ENCODE measurements at places on chromosomes 4 and X.

DNA sequence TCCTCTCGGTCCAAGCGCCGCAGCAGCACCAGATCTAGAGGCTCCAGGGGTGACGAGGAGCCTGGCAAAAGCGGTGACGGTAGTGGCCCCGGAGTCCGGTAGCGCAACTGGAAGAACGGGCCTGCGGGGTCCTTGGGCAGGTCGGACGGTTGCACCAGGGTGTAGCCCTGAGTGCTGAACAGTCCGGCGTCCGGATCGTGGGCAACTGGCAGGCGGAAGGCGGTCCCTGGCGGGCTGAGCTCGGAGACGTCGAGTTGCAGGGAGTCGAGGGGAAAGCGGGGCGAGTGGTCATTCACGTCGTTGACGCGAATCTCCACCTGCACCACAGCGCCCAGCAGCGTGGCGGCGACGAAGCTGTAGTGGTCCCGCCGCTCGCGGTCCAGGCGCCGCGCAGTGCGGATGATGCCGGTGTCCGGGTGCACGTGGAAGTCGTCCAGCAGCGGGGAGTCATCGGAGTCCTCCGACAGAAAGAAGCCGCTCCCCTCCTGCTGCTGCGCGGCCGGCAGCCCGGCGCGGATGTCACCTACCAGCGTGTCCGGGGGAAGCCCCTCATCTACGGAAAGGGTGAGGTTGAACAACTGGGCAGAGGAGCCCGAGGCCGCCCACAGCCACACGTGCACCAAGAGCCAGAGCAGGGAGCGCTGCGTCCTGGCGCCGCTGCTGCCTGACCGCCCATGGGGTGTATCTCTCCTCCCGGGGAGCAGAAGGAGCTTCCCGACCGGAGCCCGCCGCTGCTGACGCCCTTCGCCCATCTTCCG, 837 bp downstream of the DCHS2 start:
- no peak for DNase-seq

DNA sequence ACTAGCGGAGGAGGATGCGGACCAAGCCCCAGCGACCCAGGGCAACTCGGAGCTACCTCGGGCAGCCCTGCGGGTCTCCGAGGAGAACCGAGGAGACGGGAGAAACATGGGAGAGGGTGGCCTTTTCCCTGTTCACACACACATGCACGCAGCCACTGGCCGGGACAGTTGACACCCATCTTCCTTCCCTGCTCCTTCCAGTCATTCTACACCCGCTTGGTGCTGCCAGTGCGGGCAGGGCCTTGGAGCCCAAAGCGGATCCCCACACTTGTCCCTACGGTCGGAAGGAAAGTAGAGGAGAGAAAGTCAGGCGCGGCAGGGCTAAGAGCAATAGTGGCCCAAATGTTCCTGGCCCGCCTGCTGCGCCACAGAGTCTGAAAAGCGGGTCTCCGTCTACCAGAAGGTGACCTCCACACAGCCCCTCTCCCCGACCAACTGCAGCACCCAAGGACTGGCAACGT, 1.1 kb upstream of the PPP3CA start:
- DNase-seq = no peak

DNA sequence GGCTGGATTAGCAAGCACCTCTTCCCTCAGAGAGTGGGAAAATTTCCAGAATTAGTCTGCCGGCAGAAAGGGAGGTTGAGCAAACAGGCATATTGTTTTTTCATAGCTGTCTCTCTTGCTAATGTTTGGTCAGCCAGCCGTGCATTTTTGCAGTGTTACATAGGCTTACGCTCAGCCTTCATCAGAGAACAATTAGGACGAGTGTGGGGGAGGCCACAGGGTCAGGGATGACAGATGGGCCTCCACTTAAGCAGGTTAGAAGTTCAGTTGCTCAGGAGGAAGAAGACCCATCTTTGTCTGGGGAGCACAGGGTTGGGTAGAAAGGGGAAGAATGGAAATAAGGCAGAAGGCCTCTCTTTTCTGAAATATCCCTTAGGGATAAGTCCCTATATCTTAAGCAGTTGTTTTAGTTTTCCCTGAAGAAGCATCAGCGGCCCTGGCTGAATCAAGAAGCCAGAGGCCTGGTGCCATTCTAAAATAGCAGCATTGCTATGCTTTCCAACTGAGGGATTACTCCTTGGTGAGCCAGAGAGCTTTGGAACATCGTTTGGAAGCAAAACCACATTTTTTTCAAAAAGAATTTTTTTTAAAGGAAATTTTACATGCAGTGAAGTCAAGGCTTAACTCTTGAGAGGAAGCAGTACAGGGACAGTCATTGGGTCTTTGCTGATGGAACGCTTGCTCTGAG, 118.8 kb downstream of the SMIM20 start:
- DNase-seq = no peak

DNA sequence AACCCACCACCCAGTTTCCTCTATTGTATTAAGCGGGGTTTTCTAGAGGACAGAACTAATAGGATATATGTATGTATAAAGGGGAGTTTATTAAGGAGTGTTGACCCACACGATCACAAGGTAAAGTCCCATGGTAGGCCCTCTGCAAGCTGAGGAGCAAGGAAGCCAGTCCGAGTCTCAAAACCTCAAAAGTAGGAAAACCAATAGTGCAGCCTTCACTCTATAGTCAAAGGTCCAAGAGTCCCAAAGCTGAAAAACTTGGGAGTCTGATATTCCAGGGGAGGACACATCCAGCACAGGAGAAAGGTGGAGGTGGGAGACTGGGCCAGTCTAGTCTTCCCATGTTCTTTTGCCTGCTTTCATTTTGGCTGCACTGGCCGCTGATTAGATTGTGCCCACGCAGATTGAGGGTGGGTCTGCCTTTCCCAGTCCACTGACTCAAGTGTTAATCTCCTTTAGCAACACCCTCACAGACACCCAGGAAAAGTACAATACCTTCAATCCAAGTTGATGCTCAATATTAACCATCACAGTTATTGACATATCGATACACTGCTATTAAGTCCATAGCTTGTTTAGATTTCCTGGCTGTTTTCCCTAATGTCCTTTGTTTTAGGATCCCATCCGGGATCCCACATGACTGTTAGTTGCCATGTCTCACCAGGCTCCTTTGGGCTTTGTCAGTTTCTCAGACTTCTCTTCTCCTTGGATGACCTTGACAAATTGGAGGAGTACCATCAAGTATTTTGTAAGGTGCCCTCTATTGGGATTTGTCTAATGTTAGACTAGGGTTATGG, 12.2 kb downstream of the UCHL1 start:
- DNase-seq = no peak

DNA sequence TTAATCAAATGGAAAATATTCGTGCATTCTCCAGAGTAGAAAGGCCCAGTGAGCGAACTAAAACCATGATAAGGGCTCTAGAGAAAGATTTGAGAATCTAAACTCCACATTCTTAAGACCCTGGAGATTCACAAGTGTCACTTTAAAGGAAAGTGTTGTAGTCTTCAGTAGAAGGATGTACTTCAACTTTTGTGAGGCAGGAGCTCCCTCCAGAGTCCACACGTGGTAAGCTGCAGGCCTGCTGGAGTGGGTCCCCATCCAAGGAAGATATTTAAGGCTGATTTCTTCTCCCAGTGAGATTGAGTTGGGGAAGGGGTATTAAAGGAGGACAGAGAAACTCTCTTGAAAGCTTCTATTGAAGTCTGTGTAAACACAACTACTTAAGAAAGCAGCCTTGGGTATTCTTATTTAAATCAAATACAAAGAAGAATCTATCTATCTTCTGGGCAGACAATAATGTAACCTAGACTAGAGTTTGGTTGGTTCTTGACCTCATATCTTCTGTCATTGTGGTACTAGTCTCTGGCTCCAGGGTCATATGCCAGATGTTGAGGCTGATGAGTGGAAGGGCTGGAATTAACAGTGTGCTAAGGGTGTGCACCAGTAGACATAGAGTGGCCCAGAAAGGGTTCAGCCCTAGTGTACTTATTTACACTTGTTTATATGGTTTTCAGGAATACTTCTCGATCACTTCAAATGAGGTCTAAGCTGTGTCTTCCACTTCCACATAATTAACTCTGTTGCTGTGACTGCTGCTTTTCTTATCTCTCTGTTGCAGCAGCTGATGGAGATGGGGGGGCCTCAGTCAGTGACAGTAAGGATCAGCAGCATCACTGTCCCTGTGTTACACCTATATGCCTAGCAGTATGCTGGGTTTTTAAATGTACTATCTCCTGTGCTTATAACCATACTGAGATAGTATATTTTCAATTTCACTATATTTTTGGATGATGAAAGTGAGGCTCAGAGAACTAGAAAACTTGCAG, 76.1 kb downstream of the HMGB2 start:
- no peak for DNase-seq

- no peak for DNase-seq
Observed at GRCh38 chr4:100848841-100849240, 331.0 kb upstream of the EMCN start.

DNA sequence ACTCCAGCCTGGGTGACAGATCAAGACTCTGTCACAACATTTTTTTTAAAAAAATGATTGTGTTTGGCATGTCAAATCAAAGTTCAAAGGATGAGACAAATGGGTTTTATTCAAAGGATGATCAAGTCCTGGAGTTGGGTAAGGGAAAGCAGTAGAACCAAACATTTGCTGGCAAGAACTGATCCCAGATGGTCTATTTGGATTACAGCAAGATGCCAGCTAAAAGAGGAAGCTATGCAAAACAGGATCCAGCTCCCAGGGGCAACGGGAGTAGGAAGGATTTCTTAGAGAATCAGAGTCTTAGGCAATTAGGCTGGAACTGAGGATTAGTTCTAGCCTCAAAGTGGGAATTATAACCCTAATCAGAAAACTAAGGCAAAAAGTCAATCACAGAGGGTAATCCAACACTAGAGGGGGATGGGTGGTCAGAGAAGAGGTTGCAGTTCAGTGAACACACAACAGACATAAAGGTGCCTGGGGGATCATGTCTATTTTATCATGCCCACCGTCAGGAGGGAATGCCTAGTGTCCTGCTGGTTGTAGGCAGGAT, 133.0 kb upstream of the PLS3 start:
- no peak for DNase-seq

DNA sequence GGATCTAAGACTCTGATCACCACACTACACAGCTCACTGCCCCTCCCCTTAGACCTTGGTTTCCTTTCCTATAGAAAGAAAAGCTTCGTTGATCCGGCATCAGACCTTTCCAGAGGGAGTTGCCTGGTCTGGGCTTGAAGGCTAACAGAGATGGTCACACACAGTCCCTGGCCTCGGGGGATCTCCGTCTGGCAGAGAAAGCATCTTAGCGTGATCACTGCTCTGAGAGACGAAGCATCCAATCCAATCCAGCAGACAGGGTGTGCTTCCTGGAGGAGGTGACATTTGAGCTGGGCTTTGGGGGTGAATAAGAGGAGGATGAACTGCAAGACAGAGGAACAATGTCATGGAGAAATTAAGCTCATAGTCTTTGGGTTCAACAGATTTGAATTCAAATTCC, 49.5 kb downstream of the HTRA3 start:
- no peak for DNase-seq

DNA sequence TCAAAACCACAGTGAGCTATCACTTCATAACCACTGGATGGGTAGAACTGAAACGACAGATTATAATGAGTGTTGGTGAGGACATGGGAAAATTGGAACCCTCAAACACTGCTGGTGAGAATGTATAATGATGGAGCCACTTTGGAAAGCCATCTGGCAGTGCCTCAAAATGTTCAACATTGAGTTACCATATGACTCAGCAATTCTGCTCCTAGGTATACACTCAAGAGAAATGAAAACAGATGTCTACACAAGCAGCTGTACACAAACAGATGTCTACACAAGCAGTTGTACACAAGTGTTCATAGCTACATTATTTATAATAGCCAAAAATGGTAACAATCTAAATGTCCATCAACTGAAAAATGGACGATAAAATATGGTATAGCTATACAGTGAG, 143.9 kb downstream of the PDGFRA start:
- DNase-seq = no peak

DNA sequence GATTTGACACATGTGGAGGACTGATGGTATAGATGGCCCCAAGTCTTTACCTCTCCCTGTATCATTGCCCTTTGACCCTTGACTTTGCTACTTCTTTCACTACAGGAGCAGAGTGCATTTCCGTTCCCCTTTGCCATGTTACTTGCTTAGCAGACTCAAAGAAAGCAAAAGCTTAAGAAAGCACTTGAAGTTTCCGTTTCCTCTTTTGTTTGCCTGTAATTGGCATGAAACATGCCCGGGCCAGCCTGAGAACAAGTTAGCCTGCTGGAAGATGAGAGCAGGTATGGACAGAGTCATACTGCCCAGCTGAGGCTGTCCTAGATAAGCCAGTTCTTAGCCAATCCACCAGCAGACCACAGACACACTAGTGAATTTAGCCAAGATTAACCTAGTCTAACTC, 206.0 kb downstream of the BCOR start:
- no peak for DNase-seq

DNA sequence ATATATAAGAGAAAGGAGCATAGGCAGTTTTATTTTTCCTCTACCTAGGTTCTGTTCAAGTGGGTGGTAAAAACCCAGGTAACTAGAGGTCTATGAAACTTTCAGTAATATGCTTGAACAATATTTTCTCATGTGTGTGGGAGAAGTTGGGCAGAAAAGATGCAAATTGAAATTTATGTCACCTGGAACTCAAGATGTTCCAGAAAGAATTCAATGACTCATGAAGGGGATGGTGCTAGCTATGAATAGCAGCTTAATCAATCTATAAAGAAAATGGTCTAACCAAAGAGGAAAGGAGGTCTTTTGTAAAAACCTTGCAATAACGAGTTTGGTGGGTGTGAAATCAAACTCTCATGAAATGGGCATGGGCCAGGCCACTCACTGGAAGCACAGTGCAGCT, 263.8 kb downstream of the INPP4B start:
- no peak for DNase-seq

DNA sequence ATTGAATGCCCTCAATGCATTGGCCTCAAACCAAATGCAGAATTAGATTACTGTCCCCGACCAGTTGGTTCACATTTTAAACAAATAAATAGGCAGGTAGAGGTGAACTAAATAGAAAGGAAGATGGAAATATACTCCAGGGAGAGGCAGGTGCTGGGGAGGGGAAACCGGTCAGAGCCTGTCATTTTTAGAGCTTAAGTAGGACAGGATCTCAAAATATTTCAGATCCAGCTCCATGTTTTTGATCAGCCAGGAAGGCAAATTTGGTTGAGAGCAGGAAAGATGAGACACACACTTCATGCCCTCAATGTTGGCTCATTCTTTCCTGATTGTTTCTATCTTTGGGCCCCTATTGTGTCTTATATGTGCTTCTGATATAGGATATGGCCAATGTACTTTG, 206.7 kb downstream of the SHROOM3 start:
- no peak for DNase-seq

GRCh38 chrX:25025615-25026014, 9.8 kb upstream of the ARX start:
- DNase-seq = no peak

GRCh38 chr4:128863312-128864075, 54.0 kb downstream of the JADE1 start:
- no peak for DNase-seq

GRCh38 chrX:66625525-66625924, 13.4 kb downstream of the EDA2R start:
- no peak for DNase-seq

- DNase-seq = no peak
Observed at GRCh38 chr4:78863991-78864390, 75.2 kb downstream of the PAQR3 start.
